AG04450 (cell line): ENCODE measurements at places on chromosomes 5 and 9.

DNA sequence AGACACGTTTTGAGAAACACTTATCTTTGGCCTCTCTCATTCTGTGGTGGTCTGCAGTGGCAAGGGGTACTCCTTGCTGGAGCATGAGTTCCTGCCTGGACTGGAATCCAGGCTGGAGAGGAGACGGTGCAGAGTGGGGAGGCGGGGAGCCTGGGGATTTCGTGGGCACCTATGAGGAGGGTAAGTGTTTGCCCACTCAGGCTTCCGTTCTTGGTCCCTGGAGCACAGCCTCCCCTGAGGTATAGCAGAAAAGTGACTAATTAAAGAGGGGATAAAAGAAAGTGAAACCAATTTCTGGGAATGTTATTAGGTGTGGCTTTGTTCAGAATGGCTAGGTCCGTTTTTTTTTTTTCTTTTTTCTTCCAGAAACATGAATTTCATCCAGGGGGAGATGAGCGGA, 90.8 kb downstream of the ARHGAP26 start:
- DNase-seq, result no peak

GRCh38 chr9:125008599-125008998, 67.7 kb upstream of the GOLGA1 start:
- DNase-seq, result no peak

DNA sequence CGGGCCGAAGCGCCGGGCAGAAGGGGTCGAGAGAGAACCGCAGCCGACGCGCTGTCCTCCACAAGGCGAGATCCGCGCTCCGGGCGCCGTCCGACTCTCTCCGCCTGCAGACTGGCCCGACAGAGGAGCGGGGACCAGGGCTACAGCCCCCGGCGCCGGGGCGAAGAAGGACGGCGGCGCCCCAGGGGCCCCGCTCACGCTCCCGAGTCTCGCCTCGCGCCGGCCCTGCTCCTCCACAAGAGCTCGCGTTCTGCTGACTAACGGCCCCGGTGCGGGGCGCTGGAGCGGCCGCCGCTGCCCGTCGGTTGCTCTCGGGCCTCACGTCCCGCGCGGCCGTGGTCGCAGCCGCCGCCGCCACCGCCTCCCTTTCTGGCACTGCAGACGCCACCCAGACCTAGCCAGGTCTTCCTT, 338 bp downstream of the ABHD17B start:
- no peak for DNase-seq

GRCh38 chr5:74767579-74767913, 497 bp downstream of the NSA2 start:
- DNase-seq, result no peak

DNA sequence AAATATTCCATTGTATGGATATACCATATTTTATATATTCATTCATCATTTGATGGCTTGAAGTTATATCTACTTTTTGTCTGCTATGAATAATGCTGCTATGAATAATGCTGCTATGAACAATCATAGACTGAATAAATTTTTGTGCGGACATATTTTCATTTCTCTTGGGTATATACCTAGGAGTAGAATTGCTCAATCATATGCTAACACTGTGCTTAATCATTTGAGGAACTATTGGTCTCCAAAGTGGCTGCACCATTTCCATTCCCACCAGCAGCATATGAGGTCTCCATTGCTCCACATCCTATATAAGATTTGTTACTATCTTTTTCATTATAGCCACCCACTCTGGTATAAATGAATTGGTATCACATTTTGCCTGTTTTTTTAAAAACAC, 18.3 kb upstream of the TEK start:
- no peak for DNase-seq

DNA sequence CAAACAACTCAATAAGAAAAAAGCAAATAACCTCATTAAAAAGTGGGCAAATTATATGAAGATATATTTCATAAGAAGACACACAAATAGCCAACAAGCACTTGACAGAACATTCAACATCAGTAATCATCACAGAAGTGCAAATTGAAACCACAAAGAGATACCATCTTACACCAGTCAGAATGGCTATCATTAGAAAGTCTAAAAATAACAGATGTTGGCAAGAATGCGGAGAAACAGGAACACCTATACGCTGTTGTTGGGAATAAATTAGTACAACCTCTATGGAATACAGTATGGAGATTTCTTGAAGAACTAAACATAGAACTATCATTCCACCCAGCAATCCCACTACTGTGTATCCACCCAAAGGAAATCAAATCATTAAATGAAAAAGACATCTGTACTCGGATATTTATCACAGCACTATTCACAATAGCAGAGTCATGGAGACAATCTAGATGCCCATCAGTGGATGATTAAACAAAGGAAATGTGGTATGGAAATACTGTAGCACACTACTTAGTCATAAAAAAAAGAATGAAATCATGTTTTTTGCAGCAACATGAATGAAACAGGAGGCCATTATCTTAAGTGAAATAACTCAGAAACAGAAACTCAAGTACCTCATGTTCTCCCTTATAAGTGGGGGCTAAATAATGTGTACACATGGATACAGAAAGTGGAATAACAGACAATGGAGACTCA, 106.8 kb upstream of the FST start:
- DNase-seq, result no peak

GRCh38 chr5:80885396-80886000, 74.7 kb upstream of the RASGRF2 start:
- no peak for DNase-seq

DNA sequence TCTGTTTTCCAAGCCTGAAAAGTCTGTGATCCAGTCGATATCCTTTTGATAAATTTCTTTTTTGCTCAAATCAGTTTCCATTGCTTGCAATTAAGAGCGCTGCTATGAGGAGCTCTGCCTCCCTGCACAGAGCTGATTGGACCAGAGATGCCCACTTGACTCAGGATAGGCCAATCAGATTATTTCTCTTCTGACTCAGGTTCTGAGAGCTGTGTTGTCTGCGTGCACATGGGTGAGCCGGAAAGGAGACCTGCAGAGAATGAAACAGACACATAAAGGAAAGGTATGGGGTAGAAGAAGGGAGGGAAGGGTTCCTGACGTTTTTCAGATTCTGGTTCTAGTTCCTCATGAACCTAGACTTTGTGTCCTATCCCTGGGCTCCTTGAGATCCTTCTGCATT, 15.8 kb upstream of the FABP6 start:
- DNase-seq, result no peak

DNA sequence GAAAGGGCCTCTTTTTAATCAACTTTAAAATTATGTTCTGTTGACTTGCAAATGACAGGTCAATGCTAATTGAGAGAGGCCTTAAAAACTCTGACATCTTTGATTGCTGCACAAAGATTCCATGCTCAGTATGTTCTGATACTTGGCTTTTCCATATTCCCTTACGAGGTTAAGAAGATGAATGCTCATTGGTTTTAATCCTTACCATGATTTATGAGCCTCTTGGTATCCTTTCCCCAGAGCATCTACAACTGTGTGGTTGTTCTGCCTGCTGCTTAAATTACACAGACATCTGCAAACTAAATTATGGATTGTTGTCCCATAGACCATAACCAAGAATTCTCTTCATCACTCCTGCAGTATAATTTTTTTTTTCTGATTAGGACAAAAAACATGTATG, 352.6 kb downstream of the CDH12 start:
- no peak for DNase-seq

DNA sequence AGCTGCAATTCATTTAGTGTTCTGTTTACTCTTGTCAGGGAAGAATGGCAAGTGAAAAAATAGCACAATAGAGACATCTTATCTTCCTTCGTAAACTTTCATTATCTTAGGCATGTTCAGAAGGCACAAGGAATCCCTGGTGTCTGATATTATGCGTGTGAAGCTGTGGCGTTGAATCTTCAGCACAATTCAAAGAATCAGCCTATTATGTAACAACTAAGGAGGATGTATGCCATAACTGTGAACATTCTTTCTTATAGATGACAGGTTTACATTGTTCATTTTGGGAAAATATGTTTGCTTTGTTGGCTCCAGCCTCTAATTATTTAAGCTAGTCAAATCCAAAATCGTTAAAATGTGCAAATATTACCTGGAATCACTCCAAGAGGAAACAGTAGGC, 446.1 kb downstream of the ANXA1 start:
- DNase-seq, result no peak

- DNase-seq, result no peak
Measured at GRCh38 chr5:68565427-68565826, 349.9 kb downstream of the PIK3R1 start.

DNA sequence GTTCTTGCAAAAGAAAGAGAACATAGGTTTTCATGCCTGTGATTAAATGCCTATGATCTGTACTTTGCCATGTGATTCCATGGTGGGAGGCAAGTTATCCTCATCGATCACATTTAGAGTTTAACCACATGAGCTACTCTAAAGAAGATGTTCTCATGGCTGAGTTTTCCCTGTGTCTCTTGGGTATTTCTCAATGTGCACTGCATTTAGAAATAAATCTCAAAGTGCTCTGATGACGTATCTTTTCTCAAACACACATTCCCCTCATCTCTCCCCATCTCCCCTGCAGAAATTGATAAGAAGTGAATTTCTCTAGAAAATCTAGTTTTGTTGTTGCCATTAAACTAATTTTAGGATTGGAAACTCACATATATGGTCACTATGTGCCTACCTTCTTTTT, 282.2 kb downstream of the SEMA5A start:
- DNase-seq, result no peak

DNA sequence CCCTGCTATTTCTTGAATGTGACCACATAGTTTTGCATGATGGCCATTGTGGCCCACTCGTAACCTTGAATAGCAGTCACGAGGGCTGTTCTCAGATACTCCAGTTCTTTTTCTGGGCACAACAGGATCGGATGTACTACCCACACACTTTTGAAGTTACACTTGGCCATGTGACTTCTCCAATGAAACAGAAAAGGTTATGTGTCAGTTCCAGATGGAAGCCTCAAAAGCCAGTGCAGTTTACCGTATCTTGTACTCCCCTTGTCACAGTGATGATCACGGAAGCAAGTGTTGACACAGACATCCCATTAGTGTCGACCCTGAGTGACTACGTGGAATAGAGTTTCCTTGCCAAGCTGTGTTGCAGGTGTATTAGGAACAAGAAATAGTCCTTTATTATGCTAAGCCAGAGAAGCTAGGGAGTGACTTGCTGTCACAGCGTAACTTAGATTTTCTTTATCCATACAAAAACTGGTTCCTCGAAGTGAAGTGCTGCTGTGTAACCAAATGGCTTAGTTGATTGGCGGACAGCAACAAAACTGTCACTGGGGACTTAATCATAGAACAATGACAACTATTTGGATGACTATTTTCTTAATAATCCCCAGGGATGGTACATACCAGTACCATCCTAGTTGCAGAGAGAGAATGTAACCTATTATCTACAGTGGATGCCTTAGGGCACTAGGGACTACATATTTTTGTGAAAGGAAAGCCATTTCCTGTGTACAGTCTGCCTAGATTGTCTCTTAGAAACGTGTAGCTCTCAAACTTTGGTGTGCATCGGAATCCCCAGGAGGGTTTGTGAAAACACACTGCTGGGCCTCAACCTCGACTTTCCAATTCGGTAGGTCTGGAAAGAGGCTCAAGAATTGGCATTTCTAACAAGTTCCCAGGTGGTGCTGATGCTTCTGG, 90.1 kb upstream of the DMRT1 start:
- no peak for DNase-seq

GRCh38 chr5:82952326-82952725, 124.9 kb downstream of the TMEM167A start:
- no peak for DNase-seq

GRCh38 chr5:32066448-32066847, 107.7 kb downstream of the GOLPH3 start:
- DNase-seq, result no peak

- DNase-seq, result peak; percentile 55
Measured at GRCh38 chr5:139474890-139475791, 4.3 kb downstream of the SMIM33 start.

DNA sequence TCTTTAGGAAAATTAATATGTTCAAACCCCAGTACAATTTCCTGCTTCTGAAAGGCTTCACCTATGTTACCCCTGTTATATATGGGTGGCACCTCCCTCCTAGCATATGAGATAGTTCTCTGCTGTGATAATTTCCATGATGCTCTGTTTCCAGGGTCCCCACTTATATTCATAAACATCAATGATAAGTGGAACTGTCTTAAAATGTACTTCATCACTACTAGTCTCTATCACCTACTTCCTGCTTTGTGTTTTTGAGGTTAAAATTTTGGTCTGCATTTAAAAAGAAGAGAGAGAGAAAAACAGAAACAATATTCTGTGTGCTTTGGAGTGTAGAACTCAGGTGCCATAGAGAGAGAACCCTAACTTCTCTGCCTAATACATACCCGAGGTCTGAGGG, 234.7 kb downstream of the HTR1A start:
- DNase-seq, result no peak

DNA sequence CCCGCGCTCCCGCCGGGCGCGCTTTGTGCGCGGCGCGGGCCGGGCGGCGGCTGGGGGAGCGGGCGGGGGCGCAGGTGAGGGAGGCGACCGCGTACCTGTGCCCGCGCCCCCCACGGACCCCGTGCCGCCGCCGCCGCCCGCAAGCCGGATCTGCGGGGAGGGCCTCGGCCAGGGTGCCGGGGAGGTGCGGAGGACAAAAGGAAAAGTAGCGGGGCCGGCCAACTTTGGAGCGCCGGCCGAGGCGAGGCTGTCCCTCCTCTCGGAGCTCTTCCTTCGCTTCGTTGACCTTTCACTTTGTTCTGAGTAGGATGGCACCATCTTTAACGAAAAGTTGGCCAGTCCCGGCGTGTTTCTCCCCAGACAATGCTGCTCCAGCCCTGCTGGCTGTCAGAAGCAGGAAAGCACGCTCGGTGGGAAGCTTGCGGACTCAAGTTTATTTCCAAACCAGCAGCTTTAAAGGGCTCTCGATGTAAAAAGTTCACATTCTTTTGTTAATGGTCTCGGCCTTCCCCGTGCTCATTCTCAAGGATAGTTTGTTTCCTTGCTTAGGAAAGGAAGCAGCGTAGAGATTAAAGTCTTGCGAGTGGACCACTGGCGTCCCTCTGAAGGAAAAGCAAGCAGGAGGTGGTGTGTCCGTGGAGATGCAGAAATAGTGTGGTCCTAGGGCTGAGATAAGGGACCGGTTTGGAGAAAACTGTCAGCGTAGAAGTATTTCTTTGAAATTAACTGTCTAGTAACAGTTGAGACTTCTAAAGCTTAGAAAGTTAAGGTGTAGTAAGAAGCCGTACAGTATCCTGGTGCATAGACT, 639 bp downstream of the EHMT1 start:
- DNase-seq, result no peak

DNA sequence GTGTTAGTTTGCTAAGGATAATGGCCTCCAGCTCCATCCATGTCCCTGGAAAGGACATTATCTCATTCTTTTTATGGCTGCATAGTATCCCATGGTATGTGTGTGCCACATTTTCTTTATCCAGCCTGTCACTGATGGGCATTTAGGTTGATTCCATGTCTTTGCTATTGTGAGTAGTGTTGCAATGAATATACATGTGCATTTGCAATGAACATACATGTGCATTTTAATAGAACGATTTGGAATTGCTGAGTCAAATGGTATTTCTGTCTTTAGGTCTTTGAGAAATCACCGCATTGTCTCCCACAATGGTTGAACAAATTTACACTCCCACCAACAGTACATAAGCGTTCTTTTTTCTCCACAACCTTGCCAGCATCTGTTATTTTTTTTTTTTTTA, 37.7 kb downstream of the DRD1 start:
- DNase-seq, result no peak
